ENCODE measurements at places on chromosomes 4 and X.

GRCh38 chr4:44914223-44914622 is 187.9 kb upstream of the GNPDA2 start:
- no peak for DNase-seq

GRCh38 chr4:88246600-88246999 is 37.8 kb downstream of the PPM1K start:
- DNase-seq, result no peak

DNA sequence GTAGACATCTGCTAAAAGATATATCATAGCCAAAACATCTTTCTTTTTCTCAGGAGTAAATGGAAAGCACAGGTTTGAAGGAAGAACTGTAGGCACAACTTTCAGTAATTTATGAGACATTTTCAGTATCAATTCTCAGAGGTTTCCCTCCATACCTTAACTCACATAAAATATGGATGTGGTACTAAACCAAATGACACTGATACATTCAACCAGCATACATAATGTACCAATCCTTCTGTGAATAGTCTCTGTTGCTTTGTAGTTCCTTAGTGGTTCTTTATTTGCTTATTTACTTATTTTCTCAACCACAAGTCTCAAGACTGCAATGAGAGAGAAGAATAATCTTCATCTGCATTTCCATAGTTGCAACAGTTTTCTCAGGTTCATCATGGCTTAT is 96.1 kb downstream of the ARHGAP24 start:
- no peak for DNase-seq

- no peak for DNase-seq
Measured at GRCh38 chr4:169698331-169698730, 59.4 kb downstream of the HPF1 start.

DNA sequence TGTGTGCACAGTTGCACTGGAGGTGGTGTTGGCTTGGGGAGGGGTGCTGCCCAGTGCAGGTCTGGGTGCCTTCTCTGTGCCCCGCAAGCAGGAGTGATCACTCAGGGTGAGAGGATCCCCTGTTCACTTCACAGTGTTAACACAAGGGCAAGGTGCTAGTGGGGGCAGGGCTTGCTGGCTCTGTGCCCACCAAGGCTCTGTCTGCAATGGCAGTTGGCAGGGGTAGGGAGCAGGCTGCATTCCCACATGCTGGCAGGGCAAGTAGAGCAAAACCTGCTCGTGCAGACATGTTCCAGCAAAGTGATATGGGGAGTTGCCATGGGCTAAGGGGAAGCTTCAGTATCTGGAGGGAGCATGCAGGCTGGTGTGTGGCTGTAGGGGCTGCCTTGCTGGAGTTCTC is 428.0 kb downstream of the ZNF674 start:
- DNase-seq, result no peak
